Endodermal cell (in vitro differentiated cells): ENCODE measurements at places on chromosomes 2 and 18. TPM values are rescaled to one million over a fixed set of nuclear protein-coding genes. Genes with fewer than 3 reads are reported as not detected.

COL4A3 gene
- total RNA-seq = 2.1 and 2.4 TPM in 2 replicates

POTEC gene
- 1.7 to 2.5 TPM (median 2.0 TPM) in 3 replicates for total RNA-seq

IGFBP2 gene
- total RNA-seq = 313 to 1,528 TPM (median 321 TPM) in 3 replicates

PTPN2 gene
- total RNA-seq = 44.4 to 47.3 TPM (median 45.5 TPM) in 3 replicates

KCNF1 gene
- 4.7 to 16.7 TPM (median 5.2 TPM) in 3 replicates for total RNA-seq

DNA sequence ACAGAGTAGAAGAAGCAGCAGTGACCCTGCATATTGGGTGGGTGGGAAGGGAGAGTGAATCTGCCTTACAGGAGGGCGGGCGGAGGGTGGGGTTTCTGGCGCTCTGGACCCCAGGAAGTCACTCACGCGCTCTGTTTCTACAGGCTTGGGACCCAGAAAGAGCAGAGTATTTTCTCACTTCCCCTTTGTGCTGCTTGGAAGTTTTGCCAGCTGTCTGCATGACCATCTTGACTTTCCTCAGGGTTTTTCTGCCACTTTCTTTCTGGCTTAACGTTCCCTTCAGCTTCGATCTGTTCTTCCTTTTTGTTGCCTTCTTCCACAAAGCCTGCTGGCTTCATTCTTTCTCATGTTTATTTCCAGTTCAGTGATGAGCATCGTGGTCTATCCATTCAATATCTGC, 383.1 kb downstream of the GALR1 start:
- H3K27ac ChIP-seq = no peak overlapping the region
- H3K36me3 ChIP-seq = no peaks in the 10 kb centered on the region
- no peaks in the 10 kb centered on the region for H3K27me3 ChIP-seq

DNA sequence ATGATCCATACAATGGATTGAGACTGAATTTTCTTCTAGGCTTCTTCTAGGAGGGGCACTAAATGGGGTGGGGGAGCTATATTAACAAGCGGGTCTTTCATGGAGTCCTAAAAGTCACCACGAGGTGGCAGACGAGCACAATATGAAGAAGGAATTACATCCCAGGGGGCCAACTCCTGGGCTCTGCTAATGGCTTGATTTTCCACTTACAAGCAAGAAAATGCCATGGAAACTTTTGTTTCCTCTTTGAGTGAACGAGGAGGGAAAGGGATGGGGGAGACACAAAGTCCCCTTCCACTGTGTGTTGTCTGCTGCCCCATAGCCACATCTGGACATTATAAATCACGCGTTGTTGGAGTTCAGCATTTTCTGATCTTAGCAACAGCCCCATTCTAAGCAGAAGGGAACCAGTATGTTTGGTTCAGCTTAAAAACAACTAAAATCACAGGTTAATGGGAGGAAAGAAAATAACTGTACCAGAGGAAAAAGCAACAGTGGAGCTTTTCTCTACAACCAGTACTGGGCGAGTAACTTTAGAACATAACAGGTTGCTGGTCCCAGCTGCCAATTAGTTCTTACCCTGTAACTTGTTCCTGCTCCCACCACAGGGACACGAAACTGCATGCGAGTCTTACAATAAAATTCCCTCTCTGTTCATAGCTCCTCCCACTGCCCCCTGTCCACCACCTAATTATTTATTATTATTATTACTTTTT, 285.0 kb upstream of the PARD3B start:
- peak overlapping the region; percentile 28 for H3K27ac ChIP-seq
- H3K4me1 ChIP-seq = peaks cover 7% of the 10 kb centered on the region
- H3K4me3 ChIP-seq = no peak overlapping the region
- no peaks in the 10 kb centered on the region for H3K36me3 ChIP-seq
- H3K27me3 ChIP-seq = no peaks in the 10 kb centered on the region
- peak; percentile 91 for DNase-seq

DNA sequence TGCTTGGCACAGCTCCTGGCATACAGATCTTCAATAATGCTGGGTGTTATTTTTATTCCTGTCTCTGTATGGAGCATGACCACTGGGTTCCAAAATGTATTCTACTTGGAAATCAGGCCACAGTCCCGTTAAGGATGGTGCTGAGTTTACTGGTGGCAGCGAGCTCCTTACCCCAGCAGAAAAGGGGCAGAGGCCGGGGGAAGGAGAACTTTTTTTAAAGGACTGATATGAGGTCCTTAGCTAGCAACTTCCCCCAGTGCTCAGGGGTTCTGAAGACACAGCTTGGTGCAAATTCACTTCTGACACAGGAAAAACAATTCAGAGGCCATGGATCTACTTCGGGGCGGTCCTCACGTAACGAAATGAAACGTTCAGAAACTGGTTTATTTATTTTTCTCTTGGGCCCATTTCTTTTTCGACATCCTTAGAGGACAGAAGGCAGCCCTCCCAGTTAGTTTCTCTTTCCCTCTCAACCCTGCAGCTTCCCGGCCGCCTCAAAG, 872 bp downstream of the RDH14 start:
- peaks cover 15% of the 10 kb centered on the region for H3K36me3 ChIP-seq
- H3K4me3 ChIP-seq = peak overlapping the region; percentile 86
- DNase-seq = no peak
- no peaks in the 10 kb centered on the region for H3K27me3 ChIP-seq

DNA sequence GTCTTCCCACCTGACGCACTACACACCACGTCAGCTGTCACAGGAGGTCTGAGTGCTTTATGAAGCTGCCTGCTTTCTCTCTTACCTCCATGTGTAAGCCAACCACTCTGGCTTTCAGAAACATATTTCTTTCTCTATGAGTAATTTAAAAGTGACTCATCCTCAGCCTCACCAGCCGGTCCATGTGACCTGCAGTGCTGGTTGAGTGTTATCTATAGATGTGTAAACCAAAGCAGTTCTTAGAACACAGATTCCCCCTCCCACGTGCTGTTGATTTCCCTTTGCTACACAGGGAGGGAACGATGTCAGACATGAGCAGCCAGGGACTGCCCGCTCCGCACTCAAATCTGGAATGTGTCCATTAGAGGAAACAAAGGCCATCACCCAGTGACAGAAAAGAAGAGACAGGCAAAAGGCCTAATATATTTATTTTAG, 157.8 kb downstream of the BCL2 start:
- H3K36me3 ChIP-seq = no peaks in the 10 kb centered on the region
- H3K4me3 ChIP-seq = no peak overlapping the region
- H3K27me3 ChIP-seq = peaks cover 3% of the 10 kb centered on the region
- no peaks in the 10 kb centered on the region for H3K4me1 ChIP-seq
- H3K27ac ChIP-seq = no peak overlapping the region

- DNase-seq = no peak
- peaks cover 41% of the 10 kb centered on the region for H3K36me3 ChIP-seq
- no peaks in the 10 kb centered on the region for H3K27me3 ChIP-seq
- H3K27ac ChIP-seq = no peak overlapping the region
- H3K4me3 ChIP-seq = no peak overlapping the region
These were observed 20.0 kb downstream of the TRIP12 start for GRCh38 chr2:229901819-229902218.

DNA sequence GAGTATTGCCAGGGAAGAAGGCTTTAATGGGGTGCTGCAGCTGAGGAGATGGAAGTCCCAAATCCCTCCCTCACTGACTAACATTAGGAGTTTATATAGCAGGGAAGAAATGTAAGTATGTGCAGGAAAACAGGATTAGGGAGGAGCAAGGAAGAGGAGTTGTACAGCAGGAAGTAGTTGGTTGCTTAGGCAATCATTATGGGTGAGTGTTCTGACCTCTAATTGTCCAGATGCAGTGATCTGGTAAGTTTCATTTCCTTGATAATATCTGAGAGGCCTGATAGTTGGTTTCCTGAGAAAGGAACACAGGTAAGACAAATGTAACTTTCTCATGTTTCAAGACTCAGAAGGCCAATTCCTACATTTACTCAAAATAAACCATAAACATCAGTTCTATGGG, 331.9 kb upstream of the GULP1 start:
- no peak overlapping the region for H3K27ac ChIP-seq
- no peaks in the 10 kb centered on the region for H3K36me3 ChIP-seq
- H3K4me3 ChIP-seq = no peak overlapping the region
- H3K27me3 ChIP-seq = no peaks in the 10 kb centered on the region
- no peaks in the 10 kb centered on the region for H3K4me1 ChIP-seq
- DNase-seq = no peak

DNA sequence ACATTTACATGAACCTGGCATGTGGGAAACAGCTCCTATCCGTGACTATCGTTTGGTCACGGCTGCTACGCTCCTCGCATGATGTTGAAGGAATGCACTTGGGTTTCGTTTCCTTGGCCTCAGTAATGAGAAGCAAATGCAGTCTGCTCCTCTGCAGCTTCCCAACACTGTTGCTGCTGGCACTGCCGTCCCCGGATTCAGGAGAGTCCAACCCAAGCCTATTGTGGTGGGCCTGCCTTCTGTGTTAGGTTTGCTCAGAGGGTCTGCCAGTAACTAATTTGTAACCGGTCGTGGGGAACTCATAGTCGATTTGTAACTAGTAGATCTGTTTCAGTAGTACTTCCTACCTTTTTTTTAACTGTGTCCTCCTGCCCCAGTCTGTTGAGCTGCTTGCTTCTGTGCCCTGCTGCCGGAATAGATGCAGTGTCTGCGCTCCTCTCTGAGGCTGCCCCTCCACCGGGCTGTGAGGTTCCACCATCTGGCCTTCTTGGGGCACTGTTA, 58.4 kb downstream of the WDSUB1 start:
- H3K27me3 ChIP-seq = no peaks in the 10 kb centered on the region
- peaks cover 96% of the 10 kb centered on the region for H3K36me3 ChIP-seq
- H3K4me1 ChIP-seq = no peaks in the 10 kb centered on the region
- peak overlapping the region; percentile 69 for H3K27ac ChIP-seq
- H3K4me3 ChIP-seq = no peak overlapping the region

DNA sequence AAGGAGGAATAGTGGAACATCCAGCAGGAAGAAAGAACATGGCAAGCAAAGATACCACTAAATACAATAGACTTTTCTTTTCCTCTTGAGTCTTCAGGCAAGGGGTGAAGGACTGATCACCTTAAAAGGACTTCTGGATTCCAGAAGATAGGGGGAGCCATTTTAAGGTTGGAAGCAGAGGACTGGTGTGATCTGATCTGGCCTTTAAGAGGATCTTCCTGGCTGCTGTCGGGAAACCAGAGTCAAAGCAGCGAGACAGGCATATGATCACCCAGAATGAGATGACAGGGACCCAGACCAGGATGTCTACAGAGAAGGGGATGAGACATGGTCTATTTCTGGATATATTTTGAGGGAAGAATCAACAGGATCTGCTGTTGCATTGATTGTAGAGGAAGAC, 558.0 kb downstream of the STK39 start:
- H3K27ac ChIP-seq = no peak overlapping the region
- H3K4me3 ChIP-seq = no peak overlapping the region
- H3K27me3 ChIP-seq = no peaks in the 10 kb centered on the region
- no peaks in the 10 kb centered on the region for H3K4me1 ChIP-seq
- peak; percentile 74 for DNase-seq

GRCh38 chr2:100184055-100184737, 41.8 kb upstream of the AFF3 start:
- no peaks in the 10 kb centered on the region for H3K36me3 ChIP-seq
- H3K27ac ChIP-seq = no peak overlapping the region
- no peak overlapping the region for H3K4me3 ChIP-seq
- DNase-seq = no peak
- H3K27me3 ChIP-seq = no peaks in the 10 kb centered on the region

DNA sequence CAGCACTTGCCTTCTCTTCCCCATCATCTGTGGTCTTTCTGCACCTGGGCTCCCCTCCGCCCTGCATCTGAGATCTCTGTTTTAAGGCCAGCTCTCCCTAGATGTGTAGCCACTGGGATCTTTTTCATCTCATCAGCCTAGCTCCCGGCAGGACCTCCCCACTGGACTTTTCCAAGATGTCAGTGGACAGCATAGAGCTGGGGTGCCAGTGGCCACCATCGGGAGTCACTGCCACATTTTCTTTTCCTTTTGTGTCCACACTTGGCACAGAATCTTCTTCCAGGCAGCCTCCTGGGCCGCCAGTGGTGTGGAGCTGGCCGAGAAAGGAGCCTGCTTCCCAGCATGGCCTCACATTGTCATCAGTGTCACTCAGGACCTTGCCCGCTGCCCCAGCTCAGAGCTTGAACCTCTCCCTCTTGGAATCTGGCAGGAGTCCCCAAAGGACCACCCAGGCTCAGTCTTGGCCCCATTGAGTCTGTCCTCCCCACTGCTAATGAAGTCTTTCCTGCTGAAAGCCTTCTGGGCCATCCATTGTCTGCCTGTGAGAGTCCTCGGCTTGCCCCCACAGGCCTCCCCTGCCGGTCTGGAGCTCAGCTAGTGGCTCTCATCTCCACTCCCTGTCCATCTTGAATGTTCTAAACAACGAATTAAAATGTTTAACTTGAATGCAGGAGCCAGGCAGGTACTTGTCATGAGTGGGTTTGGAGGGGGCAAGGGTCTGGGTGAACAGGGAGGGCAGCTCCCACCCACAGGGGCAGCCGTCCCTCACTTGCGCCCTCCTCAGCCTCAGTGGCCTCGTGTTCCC, 324.4 kb downstream of the GBX2 start:
- H3K27me3 ChIP-seq = no peaks in the 10 kb centered on the region
- H3K36me3 ChIP-seq = no peaks in the 10 kb centered on the region
- no peak overlapping the region for H3K27ac ChIP-seq
- no peak overlapping the region for H3K4me3 ChIP-seq
- no peak for DNase-seq
- no peaks in the 10 kb centered on the region for H3K4me1 ChIP-seq

DNA sequence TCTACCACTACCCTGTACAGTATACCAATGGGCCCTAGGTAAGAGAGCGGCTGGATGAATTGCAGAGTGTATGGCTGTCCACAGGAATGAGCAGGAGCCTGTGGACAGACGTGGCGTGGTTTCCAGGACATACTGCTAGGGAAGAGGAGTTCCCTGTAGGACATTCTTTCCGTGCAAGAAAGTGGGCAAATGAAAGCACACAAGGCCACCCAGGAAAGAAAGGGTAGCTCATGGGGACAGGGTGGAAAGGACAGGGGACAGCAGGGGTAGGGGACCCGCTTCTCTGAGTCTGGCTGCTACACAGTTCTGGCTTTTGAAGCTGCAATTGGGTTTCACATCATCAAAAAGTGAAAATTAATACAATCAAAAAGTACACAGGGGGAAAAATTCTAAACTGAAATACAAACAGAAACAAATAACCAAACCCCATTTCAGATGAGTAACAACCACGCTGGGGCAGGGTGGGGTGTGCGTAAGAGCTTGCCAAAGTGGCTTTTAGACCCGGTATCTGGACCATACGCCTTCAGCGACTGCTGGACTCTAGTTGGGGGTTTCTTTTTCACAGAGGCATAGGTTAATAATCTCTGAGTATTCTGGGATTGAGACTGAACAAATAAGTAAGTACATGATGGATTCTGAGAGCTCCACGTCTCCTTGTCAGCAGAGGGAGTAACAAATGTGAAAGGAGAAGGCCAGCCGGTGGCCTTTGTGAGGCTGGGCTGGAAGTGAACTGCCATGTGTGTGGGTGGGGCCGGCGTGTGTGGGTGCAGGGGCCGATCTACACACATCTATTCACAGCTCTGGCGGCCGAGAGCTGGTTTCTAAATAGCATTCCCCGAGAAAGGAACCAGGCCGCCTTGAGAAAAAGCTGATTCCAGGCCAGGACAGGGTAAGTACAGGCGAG, 84.0 kb downstream of the HDAC4 start:
- H3K36me3 ChIP-seq = peaks cover under 1% of the 10 kb centered on the region
- no peaks in the 10 kb centered on the region for H3K4me1 ChIP-seq
- peak overlapping the region; percentile 11 for H3K27ac ChIP-seq

DNA sequence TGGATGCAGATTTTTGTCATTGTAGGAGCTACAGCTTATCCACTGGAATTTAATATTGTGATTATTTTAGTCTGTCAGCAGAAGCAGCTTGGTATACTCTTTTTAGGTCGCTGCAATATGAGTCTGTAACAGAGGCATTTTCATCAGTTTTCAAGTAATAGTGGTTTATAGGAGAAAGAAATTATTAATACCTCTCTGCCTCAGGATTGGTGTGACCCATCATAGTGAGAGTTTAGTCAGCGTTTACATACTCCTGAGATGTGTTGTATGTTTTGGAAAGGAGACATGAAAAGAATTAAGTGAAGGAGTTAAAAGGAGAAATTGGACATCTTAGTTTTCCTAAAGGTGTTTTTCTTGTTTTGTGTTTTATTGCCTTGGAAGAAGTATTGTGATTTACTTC, 189.8 kb downstream of the GULP1 start:
- H3K36me3 ChIP-seq = no peaks in the 10 kb centered on the region
- H3K4me1 ChIP-seq = no peaks in the 10 kb centered on the region
- H3K4me3 ChIP-seq = no peak overlapping the region
- peaks cover 27% of the 10 kb centered on the region for H3K27me3 ChIP-seq
